RPMI7951 (cell line): ENCODE measurements at places on chromosomes 2 and 18.

DNA sequence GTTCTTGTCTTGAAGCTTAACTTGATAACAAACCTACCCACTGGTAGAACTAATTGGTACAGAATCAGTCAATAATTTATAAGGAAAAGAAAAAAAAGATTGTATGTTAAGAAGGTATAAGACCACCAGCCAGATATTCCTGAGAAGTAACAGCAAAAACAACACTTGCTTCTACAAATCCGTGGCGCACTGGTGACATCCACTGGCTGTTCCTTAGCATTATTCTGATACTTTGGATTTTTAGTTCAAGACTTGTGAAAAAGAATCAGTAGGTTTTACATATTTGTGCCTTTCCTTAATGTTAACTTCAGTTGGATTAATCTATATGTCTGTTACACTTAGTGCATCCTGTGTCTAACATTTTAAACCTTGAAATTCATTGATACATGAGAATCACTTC is 141.8 kb downstream of the GRB14 start:
- peak; percentile 20 for DNase-seq

- DNase-seq: no peak
These were observed 1.9 kb downstream of the BMPR2 start for GRCh38 chr2:202378001-202378400.

- DNase-seq: peak; percentile 4
These were observed 159.8 kb downstream of the ZNF385B start for GRCh38 chr2:179701524-179702110.

GRCh38 chr2:163736433-163737189 is 803 bp upstream of the FIGN start:
- peak; percentile 60 for DNase-seq

- DNase-seq: no peak
These were observed 325.9 kb upstream of the LINC00305 start for GRCh38 chr18:64474773-64475172.

DNA sequence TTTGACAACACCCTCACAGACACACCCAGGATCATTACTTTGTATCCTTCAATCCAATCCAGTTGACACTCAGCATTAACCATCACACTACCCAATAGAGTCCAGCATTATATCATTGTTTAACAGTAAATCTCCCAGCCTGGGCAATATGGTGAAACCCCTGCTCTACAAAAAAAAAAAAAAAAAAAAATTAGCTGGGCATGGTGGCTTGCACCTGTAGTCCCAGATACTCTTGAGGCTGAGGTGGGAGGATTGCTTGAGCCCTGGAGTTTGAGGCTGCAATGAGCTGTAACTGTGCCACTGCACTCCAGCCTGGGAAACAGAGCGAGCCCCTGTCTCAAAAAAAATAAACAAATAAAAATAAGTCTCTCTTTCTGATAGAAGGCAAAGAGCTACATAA is 304.0 kb downstream of the STK39 start:
- no peak for DNase-seq

DNA sequence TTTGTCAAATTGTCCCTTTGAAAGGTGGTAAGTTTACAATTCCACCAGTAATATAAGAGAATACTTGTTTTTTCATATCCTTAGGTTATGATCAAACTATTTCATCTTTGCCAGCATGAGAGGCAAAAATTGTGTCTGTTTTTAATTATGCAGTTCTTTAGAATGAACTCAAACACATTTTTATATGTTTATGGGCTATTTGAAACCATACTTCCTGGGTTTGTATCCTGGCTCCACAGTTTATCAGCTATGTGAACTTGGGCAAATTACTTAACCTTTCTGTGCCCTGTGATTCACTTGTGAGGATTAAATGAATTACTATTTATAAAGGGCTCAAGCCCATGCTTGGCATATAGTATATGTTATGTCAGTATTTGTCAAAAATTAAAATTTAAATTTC is 109.4 kb downstream of the TANC1 start:
- DNase-seq: no peak

GRCh38 chr2:35081001-35081621 is 1274.5 kb upstream of the CRIM1 start:
- DNase-seq: no peak

DNA sequence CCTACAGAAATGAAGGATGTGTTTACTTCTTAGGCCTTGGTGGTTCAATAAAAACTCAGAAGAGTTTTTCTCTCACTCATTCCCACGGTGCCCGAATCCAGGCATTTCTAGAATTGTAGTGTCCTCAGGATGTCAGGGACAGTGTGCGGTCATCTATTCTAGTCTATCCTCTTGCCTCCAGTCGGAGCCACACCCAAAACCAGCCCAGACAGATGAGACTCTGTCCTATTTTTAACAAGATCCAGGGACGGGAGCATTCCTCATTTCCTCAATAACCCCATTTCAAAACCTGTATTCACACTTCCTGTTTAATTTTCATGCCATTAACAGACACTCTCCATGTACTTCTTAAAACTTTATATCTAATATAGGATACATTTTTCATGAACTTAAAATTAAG is 11.6 kb upstream of the RBMS1 start:
- peak; percentile 63 for DNase-seq

GRCh38 chr2:133675-134593 is 87.6 kb upstream of the FAM110C start:
- no peak for DNase-seq

GRCh38 chr2:66583881-66584280 is 149.0 kb downstream of the MEIS1 start:
- no peak for DNase-seq

DNA sequence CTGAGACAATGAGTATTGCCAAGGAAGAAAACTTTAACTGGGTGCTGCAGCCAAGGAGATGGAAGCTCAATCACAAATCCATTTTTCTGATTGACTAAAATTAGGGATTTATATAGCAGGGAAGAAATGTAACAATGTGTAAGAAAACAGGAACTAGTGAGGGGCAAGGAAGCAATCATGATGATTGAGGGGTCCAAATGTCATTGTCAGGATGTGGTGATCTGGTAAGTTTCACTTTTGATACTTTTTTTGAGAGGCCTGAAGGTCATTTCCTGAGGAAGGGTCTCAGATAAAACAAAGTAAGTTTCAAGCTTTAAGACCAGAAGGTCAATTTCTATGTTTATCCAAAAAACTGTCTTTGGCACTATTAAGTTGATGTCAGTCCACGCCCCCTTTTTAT is 12.0 kb upstream of the GCC2 start:
- DNase-seq: no peak

GRCh38 chr18:33928231-33928630 is 296.5 kb downstream of the NOL4 start:
- DNase-seq: no peak
